ENCODE measurements at places on chromosomes 1 and 21.

- no peak for DNase-seq
These were observed 76.2 kb downstream of the BRINP2 start for GRCh38 chr1:177246710-177247580.

- no peak for DNase-seq
These were observed 62.7 kb upstream of the ABCD3 start for GRCh38 chr1:94355485-94355980.

DNA sequence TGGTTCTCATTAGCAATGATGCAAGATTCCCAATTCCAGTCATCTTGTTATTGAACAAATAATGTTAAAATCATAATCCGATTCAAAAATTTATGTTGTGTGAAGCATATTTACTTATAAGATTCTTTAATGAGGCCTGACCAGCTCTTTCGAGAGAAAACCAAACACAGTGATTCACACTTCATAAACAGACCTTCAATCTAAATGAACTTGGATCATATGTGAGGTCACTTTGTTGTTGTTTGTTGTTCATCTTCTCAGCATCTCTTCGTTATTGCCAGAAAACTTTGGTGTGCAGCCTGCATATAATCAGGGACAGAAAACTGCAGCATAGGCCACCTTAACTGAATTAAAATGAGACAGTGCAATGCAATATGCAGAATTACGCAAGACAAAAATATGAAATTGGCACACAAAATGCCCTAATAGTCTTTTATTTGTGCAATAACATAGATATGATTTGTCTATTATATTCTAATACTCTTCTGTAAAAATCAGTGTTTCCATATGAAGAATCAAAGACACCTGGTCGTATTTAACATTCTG lies 30.1 kb downstream of the NCAM2 start:
- no peak for DNase-seq

GRCh38 chr1:165324050-165324449 lies 32.5 kb downstream of the LMX1A start:
- no peak for DNase-seq

DNA sequence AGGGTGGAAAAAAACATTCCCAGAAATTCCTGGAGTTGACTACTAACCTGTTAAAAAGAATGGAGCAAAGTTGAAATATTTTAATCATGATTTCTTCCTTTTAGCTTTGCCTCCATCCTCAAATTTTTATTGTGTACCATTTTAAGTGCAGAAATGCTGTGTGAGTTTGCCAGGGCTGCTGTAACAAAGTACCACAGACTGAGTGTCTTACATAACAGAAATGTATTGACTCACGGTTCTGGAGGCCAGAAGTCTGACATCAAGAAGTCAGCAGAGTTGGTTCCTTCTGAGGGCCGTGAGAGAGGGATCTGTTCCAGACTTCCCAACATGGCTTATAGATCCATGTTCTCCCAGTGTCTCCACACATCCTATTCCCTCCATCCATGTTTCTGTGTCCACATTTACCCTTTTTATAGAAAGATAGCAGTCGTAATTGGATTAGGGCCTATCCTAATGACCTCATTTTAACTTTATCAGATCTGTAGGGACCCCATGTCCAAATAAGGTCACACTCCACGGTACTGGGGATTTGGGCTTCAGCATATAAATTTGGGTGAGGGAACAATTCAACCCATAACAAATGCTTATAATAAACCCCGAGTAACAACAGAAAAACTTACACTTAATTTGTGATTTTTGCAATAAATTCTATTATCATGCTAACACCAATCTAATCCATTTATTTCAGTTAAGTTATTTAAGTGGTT lies 12.7 kb downstream of the SNX7 start:
- DNase-seq: no peak

GRCh38 chr1:81812712-81813111 lies 12.0 kb downstream of the ADGRL2 start:
- DNase-seq: no peak

Data from stimulated activated CD4-positive, alpha-beta T cell treated with anti-CD3 and anti-CD28 coated beads, Interleukin-15, amount 100 ng/mL, for 48 hours (primary cell).